ENCODE measurements at places on chromosomes 16 and 17.

DNA sequence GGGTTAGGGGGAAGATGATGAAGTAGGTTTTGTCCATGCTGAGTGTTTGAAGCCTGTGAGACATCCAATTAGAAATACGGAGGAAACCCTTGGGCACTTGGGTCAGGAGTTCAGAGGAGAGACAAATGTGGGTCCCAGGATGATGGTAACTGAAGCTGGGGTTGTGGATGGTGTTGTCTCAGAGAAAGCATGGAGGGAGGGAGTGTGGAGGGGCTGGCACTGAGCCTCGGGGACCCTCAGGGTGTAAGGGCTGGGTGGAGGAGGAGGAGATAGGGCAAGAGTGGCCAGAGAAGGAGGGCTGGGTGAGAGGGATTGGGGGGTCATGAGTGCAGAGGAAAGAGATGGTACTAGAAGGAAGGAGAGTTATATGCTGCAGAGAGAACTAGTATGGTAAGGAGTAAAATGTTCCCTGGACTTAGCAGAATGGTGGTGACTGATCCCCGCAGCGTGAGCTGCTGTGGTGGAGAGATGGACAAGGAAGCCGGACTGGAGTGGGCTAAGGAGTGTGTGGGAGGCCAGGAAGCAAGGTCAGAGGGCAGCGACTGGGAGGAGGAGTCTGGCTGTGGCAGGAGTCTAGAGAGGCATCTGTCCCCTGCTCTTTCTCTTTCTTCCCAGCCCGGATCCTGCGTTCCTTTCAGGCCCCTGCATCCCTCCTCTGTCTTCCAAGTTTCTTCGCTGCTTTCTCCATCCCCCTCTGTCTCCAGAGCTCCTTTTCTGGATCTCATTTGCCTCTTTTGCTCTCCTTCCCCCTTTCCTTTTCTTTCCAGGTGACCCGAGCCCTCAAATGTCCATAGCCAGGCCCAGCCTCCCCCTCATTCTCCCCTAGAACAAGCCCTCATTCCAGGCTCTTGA, 3.9 kb upstream of the COL1A1 start:
- no peak for DNase-seq

DNA sequence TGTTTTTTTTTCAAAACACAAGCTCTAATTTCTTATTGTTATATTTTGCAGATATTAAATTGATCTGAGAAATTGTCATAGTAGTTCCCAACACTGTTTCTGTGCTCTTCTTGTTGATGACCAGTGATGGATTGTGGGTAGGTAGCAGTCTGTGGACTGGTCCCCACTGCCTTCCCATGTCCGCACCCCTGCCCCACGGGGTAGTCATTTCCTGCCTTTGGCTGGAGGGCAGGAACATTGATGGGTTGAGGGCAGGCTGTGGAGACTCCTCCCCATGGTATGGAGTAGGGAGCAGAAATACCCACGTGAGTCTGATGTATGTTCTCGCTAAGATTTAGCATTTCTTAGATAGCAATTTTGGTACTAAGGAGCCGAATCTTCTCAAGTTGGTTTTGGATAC, 762.0 kb downstream of the CDH8 start:
- DNase-seq = no peak

DNA sequence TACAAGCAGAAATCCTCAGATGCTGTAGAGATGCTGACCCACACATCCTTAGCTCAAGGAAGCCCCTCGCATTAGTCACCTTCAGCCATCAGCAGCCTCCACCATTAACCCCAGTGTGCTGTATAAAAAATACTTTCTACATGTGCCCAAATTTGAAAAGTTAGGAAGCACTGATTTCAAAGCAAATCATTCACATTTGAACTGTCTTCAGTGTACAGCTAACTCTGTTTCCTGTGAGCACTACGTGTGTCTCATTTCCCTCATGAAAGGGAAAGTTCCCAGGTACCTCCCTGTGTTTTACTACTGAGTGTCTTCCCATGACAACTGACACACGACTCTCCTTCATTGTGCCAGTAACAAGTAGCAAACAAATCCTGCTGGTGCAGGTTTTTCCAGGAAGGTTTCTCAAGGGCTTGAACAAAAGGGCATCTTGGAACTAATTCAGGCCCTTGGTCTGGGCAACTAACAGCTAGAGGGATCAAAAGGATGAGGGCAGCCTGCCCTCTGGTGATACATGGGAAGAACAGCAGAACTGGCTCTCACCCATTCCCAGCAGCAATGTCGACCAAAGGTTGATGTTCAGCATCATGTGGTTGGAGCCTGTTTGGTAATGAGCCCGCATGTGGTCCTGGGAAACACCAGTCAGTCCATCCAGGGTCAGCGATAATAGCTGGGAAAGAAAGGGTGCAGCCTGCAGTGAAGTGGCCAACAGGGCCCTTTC, 4.0 kb downstream of the SLC35B1 start:
- no peak for DNase-seq

- no peak for DNase-seq
These were observed 310.3 kb downstream of the CDH13 start for GRCh38 chr16:82936941-82937551.

DNA sequence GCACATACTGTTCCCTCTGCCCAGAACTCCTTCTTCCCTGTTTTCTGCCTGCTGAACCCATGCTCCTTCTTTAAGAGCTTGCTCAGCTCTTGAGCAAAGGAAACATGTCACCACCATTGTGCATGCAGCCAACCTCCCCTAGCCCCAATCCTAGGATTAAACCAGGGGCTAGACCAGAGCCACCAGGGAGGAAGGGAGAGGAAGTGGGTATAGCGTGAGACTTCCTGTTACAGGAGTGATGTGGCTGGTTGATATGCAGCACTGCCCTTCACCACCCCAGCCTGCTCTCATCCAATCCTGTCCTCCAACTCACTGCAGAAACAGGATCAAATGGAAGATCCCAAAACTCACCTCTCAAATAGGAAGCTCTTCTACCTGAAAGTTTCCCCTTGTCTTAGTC, 67.1 kb upstream of the CDH5 start:
- no peak for DNase-seq

DNA sequence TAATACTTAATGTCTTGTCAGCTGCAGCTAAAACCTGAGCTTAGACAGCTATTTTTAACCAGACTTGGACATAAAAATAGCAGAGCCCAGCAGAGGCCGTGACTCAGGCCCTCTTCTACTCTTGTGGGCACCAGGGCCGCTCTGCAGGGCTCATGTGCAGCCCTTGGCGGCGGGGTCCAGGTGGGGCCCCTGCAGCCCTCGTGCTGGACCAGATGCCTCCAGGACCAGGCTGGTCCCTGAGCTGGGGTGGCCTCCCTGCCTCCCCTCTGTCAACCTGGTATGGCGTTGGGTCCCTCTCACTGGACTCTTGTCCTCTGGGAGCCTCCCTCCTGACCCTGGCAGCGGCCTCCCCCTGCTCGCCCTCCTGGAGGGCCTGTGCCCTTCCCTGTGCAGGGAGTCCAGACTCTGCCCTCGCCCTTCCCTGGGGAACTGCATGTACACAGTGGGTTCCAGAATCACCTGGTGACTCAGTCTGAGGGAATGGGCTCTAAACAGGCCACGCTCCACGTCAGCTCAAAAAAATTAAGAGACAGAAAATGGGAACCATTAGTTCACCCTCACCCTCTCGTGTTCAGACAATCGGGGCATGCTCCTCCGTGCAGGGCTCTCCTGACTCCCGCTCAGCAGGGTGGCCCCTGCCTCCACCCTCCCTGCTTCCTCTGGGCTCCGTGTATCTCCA, 9.7 kb downstream of the CDK5R1 start:
- DNase-seq = no peak

DNA sequence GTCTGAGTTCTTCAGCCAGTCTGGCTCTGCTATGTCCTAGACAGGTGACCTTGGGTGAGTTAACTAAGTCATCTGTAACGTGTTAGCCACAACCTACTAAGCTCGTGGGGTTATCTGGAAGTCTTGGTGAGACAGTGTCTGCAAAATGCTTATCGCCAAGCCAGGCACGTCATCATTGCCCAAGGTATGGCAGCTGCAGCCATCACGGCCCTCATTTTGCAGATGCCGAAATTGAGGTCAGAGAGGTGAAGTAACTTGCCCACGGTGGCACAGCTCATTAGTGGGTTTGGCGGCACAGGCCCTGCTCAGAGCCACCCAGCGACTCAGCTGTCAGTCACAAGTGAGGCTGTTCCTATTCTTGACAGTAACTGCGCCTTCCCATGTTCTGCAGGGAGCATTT, 79.8 kb downstream of the CMIP start:
- DNase-seq = no peak

DNA sequence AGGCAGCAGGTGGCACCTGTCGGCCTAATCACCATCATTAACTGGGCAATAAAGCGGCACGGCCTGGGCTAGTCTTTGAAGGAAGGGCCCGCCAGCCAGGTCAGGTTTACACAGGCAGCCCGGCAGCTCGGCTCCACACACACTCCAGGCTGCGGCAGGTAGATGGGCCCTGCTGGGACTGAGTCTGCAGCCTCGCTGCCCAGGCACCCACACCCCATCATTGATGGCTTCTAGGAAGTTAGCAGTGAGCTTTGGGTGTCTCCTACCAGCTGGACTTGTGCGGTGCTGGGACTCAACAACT, 6.8 kb upstream of the FOXN1 start:
- DNase-seq = no peak

DNA sequence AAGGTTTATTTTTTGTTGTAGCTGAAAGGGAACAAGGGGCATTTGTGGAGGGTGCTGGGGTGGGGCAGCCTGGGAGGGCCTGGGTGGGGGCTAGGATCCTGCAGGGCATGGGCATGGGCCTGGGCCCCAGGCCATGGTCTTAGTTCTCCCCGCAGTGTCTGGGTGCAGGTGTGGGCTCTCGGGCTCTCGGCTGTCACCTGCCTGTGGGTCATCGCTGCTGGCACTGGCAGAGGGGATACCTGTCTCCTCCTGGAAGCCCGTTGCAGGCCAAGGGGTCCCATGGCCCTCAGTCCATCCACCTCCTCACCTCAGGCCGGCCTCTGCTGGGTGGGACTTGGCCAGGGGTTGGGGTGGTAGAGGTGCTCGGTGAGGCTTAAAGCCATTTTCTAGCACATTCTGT, 30.3 kb downstream of the TSC2 start:
- DNase-seq = no peak

GRCh38 chr17:68248891-68249290, 1.0 kb downstream of the AMZ2 start:
- peak; percentile 6 for DNase-seq

DNA sequence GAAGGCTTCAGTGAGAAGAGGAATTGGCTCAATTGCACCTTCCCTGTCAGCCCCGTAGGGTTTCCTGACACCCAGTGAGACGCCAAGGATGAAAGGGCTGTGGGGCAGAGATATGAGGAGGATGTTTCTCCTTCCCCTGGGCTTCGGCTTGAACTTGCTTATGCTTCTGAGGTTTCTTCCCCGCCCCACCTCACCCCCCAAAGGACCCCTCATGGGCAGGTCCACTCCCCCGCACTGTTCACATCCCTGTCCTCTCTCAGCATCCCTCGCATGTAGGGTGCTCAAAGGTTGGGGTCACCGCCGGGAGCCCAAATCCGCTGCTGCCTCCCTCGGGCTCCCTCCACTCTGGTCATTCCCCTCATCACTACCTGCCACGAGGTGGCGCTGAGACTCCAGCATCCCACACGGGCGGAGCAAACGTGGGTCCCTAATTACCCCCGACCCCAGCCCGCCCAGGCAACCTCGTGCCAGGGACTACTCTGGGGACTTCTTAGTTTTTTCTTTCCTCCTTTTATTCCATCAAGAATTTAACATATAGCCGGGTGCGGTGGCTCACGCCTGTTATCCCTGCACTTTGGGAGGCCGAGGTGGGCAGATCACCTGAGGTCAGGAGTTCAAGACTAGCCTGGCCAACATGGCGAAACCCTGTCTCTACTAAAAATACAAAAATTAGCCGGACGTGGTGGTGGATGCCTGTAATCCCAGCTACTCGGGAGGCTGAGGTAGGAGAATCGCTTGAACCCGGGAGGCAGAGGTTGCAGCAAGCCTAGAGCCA, 3.3 kb upstream of the TRARG1 start:
- DNase-seq = peak; percentile 60

- DNase-seq = no peak
These were observed 10.9 kb downstream of the RAB40C start for GRCh38 chr16:600781-601180.

- DNase-seq = no peak
These were observed 72.5 kb upstream of the AXIN2 start for GRCh38 chr17:65633988-65634387.

DNA sequence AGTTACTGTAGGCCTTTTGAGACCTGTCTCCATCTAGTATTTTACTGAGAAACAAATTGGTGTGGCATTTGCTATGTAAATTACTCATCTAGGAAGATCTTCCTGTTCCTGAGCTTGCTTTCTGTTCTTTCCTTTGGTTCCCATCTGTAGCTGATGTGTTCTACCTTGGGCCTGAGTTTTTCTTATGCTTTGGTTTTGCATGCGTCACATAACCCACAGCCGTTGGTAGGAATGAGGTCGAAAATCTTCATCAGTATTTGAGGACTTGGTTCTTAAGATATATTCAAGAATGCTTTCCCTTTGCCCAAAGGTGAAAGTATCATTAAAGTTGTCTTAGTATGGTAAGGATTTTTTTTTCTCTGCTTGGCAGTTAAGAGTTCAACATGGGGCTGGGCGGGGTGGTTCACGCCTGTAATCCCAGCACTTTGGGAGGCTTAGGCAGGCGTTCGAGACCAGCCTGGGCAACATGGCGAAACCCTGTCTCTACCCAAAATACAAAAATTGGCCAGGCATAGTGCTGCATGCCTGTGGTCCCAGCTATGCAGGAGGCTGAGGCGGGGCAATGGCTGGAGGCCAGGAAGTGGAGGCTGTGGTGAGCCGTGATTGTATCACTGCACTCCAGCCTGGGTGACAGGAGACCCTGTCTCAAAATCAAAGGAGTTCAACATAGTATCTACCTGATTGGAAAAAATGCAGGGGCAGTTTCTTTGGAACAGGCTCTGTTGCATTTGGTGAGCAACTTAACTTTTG, 28.8 kb downstream of the IST1 start:
- DNase-seq = no peak

DNA sequence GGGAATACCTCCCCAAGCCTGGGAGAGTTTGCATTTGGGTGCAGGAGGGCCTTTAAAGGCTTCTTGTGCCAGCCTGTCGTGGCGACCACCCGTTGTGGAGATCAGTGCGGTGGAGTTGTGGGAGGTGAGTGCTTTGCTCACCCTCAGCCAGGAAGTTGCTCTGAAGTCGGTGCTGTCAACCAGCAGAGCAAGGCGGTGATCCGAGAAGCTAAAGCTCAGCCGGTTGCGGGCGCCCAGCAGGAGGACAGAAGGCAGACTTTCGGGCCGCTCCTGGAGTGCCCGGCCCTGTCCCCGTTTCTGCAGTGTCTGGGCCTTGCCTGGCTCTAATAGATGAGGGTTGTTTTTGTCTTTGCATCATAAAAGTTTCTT, 1.4 kb downstream of the UBE2I start:
- DNase-seq = peak; percentile 20

GRCh38 chr17:41932816-41933389, 2.5 kb downstream of the ODAD4 start:
- no peak for DNase-seq

GRCh38 chr16:15606518-15607220, 36.3 kb downstream of the MARF1 start:
- no peak for DNase-seq

DNA sequence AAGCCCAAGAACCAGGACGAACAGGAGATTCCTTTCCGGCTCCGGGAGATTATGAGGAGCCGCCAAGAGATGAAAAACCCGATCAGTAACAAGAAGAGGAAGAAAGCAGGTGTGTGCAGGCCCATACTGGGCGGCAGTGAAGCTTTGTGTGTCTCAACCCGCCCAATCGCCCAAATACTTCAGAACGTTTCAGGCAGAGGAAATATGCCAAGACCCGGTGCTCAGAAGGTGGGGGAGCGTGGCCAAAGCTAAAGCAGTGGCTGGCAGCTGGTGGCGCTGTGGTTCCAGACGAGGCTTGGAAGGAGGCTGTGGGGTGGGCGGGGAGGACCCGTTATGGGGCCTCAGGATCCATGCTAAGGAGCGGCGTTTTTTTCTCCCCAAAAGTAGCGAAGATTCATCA, 1.2 kb downstream of the CCDC137 start:
- DNase-seq = no peak

GRCh38 chr16:27334838-27335237, 21.1 kb downstream of the IL4R start:
- no peak for DNase-seq

All from activated T-helper 2 cell treated with anti-CD3 and anti-CD28 coated beads, Interferon-gamma antibody, Interleukin-2, Interleukin-4, amounts not matched to agents 10 μg/mL and 5 μg/mL and 100 μg/mL, durations not matched to agents 14 hours and 24 hours and 36 hours (primary cell).